ENCODE measurements at places on chromosomes 2 and 18. TPM values are rescaled to one million over a fixed set of nuclear protein-coding genes. Genes with fewer than 3 reads are reported as not detected.

The LIMS3 gene
- total RNA-seq = 0.20 TPM

The BCL2L11 gene
- total RNA-seq = 0.98 TPM

The ATAD2B gene
- 11.7 TPM for total RNA-seq

The ZFAND2B gene
- 21.3 TPM for total RNA-seq

The IL36B gene
- total RNA-seq = not detected

The EGR4 gene
- not detected for total RNA-seq

The ERICH2 gene
- not detected for total RNA-seq

The PECR gene
- 16.5 TPM for total RNA-seq

The MC4R gene
- not detected for total RNA-seq

The AMER3 gene
- total RNA-seq = not detected

The PRR30 gene
- total RNA-seq = not detected

The ITGB6 gene
- total RNA-seq = under 0.01 TPM

The EPAS1 gene
- 60.3 TPM for total RNA-seq

The TMEM37 gene
- 0.20 TPM for total RNA-seq

The SLC5A7 gene
- not detected for total RNA-seq

The IL1R2 gene
- 0.39 TPM for total RNA-seq

The REEP1 gene
- under 0.01 TPM for total RNA-seq

The CFAP65 gene
- total RNA-seq = 0.20 TPM

The PTH2R gene
- 0.37 TPM for total RNA-seq

The ZNF396 gene
- total RNA-seq = 0.37 TPM

The DSC1 gene
- not detected for total RNA-seq

The TMEM163 gene
- total RNA-seq = not detected

The CSRNP3 gene
- 0.73 TPM for total RNA-seq

The ATP6V1B1 gene
- total RNA-seq = 0.59 TPM

The RGPD8 gene
- total RNA-seq = 3.7 TPM

The FBXO48 gene
- 0.37 TPM for total RNA-seq

The PRSS56 gene
- not detected for total RNA-seq

The KYNU gene
- total RNA-seq = 15.2 TPM

The OR6B2 gene
- total RNA-seq = not detected

The CD8B gene
- not detected for total RNA-seq

Data from subcutaneous preadipocyte (primary cell).